ENCODE measurements at places on chromosomes 11 and 22. TPM values are rescaled to one million over a fixed set of nuclear protein-coding genes. Genes with fewer than 3 reads are reported as not detected.

DNA sequence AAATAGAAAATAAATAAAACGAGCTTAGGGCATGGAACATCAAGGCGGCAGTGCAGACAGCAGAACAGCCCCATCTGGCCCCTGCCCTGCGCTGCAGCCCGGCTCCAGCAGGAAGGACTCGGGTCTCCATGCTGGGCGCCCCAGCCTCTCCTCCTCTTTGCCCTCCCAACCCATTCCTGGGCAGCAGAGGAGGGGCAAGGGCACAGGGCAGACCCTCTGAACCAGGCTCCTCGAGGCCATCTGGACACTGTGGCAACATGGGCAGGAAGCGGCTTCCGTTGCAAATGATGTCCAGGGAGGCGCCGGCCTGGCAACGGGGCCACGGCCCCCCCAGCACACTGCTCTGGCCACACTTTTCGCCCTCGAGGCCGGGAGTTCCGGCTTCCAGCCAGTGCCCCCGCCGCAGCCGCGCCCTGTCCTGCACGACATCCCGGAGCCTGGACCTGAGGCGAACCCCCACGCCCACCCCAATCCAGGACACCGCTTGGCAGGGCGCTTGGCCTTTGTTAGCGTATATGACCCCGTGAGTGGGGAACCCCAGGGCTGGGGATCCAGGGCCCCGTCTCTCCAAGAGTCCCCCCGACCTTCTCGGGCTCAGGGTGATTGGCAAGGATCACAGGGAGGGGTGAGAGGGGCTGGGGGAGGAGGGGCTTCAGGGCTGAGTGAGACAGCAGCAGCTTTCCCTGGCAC is 192.1 kb downstream of the IGLL1 start:
- H3K4me1 ChIP-seq, result no peaks in the 10 kb centered on the region
- no peak overlapping the region for H3K27ac ChIP-seq
- H3K4me3 ChIP-seq, result no peak overlapping the region
- H3K27me3 ChIP-seq, result peaks cover 3% of the 10 kb centered on the region
- no peaks in the 10 kb centered on the region for H3K36me3 ChIP-seq

GRCh38 chr11:14471127-14471526 is 28.5 kb downstream of the COPB1 start:
- H3K27ac ChIP-seq, result no peak overlapping the region
- H3K4me1 ChIP-seq, result no peaks in the 10 kb centered on the region
- H3K27me3 ChIP-seq, result no peaks in the 10 kb centered on the region

The HDHD5 gene
- total RNA-seq, result 49.4 TPM

The TXNRD2 gene
- 41.9 TPM for total RNA-seq

DNA sequence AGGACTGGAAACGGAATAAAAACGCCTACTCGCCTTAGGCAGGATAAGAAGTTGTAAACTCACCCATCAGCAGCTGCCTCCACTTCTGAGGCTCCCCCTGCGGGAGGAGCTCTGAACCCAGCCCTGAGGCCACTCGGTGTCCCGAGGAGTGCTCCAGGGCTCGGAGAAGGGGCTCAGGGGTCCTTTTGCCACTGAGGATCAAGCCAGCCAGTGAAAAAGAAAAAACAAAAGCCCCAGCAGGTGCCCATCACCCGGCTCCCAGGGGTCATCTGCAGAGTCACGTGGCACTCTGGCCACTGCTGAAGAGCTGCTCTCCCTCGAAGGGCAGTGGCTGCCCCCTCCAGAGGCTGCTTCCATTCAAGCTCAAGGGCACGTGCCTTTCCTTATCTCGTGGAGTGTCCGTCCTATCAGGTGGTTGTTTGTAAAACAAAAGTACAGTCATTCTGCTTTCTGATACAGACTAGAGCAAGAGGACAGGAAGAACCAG is 29.0 kb downstream of the NUP50 start:
- no peaks in the 10 kb centered on the region for H3K27me3 ChIP-seq
- DNase-seq, result no peak
- no peaks in the 10 kb centered on the region for H3K36me3 ChIP-seq
- peaks cover 5% of the 10 kb centered on the region for H3K4me1 ChIP-seq

- H3K36me3 ChIP-seq, result no peaks in the 10 kb centered on the region
- H3K27ac ChIP-seq, result no peak overlapping the region
- H3K4me3 ChIP-seq, result no peak overlapping the region
Measured at GRCh38 chr11:22079133-22079872, 113.6 kb upstream of the ANO5 start.

GRCh38 chr22:38505541-38506117 is 482 bp downstream of the DDX17 start:
- H3K27ac ChIP-seq, result peak overlapping the region; percentile 99
- H3K27me3 ChIP-seq, result no peaks in the 10 kb centered on the region
- DNase-seq, result peak; percentile 87

DNA sequence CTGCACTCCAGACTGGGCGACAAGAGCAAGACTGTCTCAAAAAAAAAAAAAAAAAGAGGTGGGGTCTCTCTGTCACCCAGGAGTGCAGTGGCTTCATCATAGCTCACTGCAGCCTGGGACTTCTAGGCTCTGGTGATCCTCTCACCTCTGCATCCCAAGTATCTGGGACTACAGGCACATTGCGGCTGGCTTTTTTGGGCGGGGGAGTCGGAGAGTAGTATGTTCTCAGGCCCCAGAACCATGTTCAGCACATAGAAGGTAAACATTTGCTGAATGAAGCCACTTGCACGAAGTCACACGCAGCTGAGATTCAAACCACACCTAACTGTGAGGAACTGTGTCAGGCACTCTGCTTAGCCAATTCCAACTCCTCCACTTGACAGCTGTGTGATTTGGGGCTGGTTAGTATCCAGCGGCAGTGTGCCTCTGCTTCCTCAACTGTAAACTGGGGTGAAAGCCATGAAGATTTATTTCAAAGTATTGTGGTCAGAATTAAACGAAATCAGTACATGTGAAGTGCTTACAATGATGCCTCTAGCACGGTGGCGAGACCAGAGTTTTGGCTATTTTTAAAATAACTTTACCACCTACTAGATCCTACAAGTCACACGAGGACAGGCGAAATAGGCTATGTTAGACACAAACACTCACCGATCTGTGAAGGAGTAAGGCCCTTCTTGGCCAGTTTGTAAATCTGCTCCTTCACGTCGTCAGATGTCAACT is 789 bp downstream of the RPS13 start:
- peaks cover 26% of the 10 kb centered on the region for H3K4me1 ChIP-seq
- no peaks in the 10 kb centered on the region for H3K27me3 ChIP-seq
- H3K27ac ChIP-seq, result peak overlapping the region; percentile 95

The BTG4 gene
- total RNA-seq, result not detected

The GALR3 gene
- not detected for total RNA-seq

The SMC1B gene
- total RNA-seq, result not detected

The PLAAT3 gene
- total RNA-seq, result 114 TPM

DNA sequence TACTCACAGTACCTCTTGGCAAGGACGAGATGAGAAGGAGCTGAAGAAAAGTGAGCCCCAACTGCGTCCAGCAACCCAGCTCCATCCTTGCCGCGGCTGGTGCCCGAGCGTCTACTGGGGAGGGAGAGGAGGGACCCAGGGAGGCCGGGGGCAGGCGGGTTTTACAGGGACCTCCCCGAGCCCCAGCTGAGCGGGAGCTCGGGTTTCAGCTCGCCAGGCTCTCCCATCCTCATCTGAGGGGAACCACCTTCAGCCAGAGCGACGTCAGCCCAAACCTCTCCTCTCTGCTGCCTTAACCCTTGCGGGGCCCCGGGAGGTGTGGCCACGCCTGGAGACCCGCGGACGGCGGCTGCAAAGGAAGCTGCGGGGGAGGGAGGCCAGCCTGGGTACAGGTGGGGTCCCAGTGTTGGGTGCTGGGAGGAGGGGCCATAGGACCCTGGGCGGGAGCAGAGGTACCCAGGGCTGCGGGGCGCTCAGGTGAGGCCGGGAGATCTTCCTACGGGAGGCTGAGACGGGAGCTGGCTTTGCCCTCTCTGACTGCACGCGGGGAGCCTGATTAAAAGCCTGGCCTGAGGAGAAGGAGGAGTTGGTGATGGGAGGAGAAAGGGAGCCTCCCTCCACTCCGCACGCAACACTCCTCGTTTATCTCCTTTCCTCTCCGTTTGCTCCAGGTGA is at the start of gene PAMR1:
PAMR1 (minus strand) TSS at position 116 of the 675 bp plus-strand sequence; CDS start at position 85, 31 bp downstream.
- peaks cover 3% of the 10 kb centered on the region for H3K4me1 ChIP-seq
- no peaks in the 10 kb centered on the region for H3K36me3 ChIP-seq
- H3K27ac ChIP-seq, result no peak within 1 kb of the TSS
- H3K4me3 ChIP-seq, result peak within 1 kb of the TSS; percentile 25
- DNase-seq, result peak; percentile 34
- H3K27me3 ChIP-seq, result peaks cover 49% of the 10 kb centered on the region

DNA sequence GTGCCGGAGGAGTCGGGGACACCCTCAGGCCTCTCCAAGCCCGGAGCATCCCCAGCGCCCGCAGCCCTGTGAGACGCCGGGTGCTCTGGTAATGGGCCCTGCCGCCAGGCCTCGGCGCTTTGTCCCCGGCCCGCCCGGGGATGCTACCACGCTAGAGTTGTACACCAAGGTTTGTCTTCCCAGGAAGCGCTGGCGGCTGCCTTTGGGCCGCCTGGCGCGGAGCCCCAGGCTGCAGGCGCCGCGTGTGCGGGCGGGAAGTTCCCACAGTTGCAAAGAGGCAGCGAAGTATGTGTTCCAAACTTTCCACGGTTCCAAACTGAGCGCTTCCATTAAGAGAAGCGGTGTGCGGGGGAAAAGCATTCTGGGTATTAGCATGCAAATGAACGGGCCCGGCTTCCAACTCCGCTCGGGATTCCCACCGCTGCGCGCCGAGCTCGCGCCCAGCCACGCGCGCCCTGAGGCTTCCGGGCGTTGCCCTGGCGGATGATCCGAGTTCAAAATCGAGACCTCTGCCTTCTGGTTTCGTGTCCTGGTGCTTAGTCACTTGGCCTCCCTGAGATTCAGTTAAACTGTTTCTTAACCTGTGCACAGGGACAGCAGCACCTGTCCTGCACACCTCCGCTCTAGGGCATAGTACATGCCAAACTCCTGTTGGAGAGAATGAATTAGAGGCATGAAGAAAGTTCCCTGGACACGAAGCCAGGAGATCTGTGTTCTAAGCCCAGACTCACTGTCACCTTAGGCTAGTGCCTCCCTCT is 1.3 kb upstream of the PATZ1 start:
- H3K27ac ChIP-seq, result peak overlapping the region; percentile 96
- no peaks in the 10 kb centered on the region for H3K27me3 ChIP-seq
- DNase-seq, result peak; percentile 68
- peaks cover 3% of the 10 kb centered on the region for H3K36me3 ChIP-seq

DNA sequence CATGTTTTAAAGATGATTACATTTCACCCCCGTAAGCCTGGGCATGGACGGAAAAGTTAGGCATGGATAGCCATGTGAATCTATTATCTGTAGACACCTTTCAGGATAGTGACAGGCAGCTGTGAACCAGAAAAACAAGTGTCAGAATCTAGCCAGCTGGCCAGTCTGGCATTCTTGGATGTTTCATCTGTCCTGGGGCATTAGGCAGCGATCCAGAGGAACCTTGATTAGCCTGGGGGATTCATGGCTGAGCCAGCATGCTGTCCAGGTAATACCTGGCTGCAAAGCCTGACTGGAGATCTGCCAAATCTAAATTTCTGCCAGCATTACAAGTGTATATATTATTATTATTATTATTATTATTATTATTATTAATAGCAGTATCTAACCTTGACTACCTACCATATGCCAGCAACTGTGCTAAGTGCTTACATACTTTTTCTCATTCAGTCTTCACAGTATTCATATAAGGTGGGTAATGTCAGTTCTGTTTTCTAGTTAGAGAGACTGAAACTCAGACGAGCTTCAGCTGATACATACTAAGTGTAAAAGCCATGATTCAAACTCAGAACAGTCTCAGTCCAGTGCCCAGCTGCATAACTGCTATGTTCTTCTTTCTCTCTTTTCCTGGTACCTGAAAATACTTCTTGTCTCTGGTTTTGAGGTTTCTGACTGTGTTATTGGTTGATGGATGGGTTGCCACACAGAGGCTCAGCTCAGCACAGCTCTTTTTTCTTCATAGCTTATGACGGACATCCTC is 12.8 kb downstream of the BMAL1 start:
- no peaks in the 10 kb centered on the region for H3K36me3 ChIP-seq
- H3K27me3 ChIP-seq, result no peaks in the 10 kb centered on the region
- no peak for DNase-seq

DNA sequence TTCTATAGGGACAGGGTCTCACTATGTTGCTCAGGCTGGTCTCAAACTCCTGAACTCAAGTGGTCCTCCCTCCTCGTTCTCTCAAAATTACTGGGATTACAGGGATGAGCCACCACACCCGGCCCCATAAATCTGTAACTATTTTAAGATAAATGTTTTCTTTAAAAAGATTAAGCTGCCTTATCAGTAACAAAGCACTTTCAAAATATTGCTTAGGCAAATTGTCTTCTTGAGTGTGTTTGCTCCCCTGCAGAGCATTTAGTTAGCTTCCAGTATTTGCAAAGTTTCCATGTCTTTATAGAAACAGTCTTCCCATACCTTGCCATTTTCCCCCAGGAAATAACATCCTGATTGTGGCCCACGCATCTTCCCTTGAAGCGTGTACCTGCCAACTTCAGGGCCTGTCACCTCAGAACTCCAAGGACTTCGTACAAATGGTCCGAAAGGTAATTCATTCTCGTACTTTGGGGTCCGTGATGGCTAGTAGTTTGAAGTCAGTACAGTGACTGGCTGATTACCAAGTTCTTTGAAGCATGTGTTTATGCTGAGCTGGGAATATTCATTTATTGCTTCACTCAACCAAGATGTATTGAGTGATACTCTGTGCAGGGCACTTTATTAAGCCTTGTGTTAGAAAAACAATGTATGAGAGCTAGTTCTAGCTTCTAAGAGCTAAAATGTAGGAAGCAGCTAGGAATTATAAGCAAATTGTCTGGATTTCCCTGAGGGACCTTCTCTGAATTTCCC is 30.4 kb upstream of the CRTAM start:
- no peak for DNase-seq
- H3K27me3 ChIP-seq, result no peaks in the 10 kb centered on the region
- H3K36me3 ChIP-seq, result no peaks in the 10 kb centered on the region

The LMO2 gene
- 3.9 TPM for total RNA-seq

DNA sequence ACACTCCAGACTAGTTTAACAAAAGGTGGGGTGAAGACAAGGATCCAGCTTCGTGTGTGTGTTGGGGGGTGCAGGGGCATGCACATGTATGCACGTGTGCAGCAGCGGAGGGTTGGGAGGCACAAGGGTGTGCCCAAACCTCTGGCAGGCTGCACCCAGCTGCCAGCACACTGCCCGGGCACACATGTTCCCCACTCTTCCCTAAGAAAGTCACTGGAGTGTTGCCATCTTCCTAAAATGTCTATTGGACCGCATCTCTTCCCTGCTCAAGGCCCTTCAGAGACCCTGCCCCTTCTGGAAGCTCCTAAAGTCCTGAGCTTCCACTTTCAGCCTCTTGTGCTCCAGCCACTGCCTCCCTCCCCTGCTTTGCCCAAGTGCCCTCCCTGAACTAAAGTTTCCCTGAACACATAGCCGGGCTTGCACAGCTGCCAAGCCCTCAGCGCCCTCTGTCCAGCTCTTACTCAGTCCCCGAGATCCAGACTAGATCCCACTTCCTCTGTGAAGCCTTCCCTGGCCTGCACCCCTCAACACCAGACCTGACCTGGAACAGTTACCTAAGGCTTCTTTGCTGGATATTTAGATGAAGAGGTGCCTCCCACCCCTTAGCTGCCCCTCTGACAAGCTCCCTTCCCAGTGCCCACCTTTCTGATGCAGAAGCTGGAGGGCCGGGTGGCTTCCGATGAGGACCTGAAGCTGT is 6.0 kb downstream of the CFL1 start:
- peaks cover 35% of the 10 kb centered on the region for H3K36me3 ChIP-seq
- H3K4me1 ChIP-seq, result peaks cover 21% of the 10 kb centered on the region
- H3K4me3 ChIP-seq, result no peak overlapping the region
- H3K27me3 ChIP-seq, result no peaks in the 10 kb centered on the region
- DNase-seq, result no peak
- no peak overlapping the region for H3K27ac ChIP-seq

GRCh38 chr11:103055221-103055890 is 36.6 kb downstream of the DCUN1D5 start:
- no peak overlapping the region for H3K27ac ChIP-seq
- H3K36me3 ChIP-seq, result peaks cover 21% of the 10 kb centered on the region
- H3K4me1 ChIP-seq, result no peaks in the 10 kb centered on the region
- no peaks in the 10 kb centered on the region for H3K27me3 ChIP-seq
- DNase-seq, result no peak
- H3K4me3 ChIP-seq, result no peak overlapping the region

The CDK2AP2 gene
- total RNA-seq, result 58.5 TPM

Data from heart right ventricle (tissue), 16 donors.